ENCODE measurements at places on chromosomes 11 and 22.
A peak's percentile ranks its signal among the peaks of the same experiment; 100 is the strongest.

- no peak for DNase-seq
Observed at GRCh38 chr11:9203691-9204311, 61.3 kb downstream of the DENND5A start.

GRCh38 chr11:61290905-61291690 lies 4.0 kb downstream of the VWCE start:
- DNase-seq: no peak

- DNase-seq: peak; percentile 38
Observed at GRCh38 chr11:95154514-95154913, 64.9 kb downstream of the ENDOD1 start.

DNA sequence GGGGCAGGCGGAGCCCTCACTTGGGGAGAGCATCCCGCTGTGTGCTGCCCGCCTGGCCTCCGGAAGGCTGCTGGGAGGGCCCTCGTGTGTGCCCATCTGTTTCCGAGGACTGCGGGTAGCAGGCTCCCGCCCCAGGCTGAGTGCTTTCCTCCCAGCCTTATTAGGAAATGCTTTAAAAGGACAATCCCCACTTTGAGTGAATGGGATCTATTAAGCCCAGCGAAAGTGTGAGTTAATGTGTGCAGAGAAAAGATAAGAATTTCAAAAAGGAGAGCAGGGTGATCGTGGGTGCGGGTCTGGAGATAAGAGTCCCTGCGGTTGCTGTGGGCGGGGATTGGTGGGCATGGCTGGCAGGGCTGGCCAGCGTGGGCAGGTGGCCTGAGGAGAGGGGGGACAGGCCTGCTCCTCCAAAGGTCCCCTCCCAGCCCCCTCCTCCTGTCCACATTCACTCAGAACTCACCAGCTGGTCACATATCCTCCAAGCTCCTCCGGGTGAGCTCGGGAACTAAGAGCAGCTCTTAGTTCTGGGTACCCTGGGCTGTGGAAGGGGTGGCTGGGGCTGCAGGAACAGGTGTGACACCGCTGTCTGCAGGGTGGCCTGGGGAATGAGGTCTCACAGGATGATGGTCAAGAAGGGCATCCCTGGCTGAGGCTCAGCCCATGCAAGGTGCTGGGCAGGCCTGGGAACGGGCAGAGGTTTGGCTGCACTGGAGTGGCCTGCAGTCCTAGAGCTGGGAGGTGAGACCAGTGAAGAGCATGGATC lies 1260.3 kb downstream of the BRD1 start:
- DNase-seq: no peak

- DNase-seq: no peak
Observed at GRCh38 chr22:32572741-32573500, 98.3 kb downstream of the FBXO7 start.

DNA sequence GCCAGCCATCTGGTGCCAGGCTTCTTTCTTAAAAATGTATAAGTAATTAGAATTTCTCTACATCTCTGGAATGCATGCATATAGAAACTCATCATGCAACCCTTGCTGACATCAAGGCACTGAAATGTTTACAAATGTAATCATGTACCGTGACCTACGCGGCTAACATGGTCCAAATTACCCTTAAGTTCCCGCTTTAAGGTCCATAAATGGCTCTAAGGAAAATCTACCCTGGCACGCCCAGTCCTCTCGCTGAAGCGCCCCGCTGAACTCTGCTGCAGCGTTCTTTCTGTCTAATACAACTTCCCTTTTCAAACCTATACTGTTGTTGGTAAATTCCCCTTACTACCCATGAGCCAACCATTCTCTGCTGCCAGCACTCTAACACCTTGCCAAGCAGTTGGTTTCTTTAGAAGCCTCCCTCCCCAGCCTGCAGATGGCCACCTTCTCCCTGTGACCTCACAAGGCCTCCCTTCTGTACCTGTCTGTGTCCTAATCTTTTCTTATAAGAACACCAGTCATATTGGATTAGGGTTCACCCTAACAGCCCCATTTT lies 13.5 kb upstream of the HMOX1 start:
- DNase-seq: no peak

GRCh38 chr11:123547180-123547579 lies 107.2 kb downstream of the SCN3B start:
- no peak for DNase-seq

- DNase-seq: no peak
Observed at GRCh38 chr11:94768602-94769541, 716 bp downstream of the AMOTL1 start.

- DNase-seq: no peak
Observed at GRCh38 chr11:64058494-64058893, 22.8 kb downstream of the FLRT1 start.

DNA sequence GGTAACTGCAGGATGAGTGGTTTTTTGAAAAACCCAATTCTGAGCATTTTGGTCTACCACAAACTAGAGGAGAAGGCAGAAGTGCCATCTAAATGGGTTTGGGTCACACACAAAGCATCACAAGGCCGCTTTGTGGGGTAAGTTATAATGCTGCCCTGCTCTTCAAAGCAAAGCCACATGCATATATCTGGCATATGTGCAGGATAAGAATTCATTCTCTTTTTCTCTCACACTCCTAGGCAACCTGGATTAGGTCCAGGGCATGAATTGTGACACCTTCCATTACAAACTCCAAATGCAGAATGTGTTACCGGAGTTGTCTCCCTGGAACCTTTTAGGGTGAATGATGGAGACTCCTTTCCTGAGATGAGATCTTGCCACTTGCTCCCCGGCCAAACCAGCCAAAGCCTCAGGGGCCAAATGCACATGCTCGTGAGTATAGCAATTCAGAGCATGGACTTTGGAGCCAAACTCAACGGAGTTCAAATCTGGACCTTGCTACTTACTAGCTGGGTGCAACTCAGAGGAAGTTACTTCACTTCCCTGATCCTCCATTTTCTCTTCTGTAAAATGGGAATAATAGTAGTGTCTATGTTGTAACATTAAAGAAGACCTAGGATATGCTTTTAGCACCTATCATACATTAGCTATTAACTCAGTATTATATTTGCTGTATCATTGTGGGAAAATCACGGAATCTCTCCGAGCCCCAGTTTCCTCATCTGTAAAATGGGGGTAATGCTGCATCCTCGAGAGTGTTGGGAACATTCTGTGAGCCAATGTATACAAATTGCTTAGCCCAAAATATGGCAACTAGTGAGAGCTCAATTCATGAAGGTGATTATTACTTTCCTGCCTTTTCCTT lies 96.6 kb downstream of the COMMD9 start:
- DNase-seq: no peak

- DNase-seq: no peak
Observed at GRCh38 chr22:33240888-33241475, 182.8 kb upstream of the SYN3 start.

DNA sequence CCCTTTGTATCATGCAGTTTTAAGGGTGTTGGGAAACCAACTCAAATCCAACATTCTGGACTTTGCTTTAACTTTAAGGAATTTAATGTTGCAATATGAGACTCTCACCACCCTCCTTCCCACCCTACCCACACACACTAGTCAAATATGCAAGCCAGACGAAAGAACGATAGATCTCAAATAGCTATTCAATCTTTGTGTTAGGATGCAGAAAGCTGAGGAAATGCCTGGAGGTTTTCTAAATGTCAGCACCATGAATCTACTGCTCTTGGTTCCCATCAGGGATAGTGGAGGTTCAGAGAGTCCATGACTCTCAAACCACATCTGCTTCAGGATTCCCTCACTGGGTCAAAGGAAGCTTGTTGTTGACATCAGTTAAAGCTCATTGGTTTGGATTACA lies 33.7 kb downstream of the EXPH5 start:
- no peak for DNase-seq

DNA sequence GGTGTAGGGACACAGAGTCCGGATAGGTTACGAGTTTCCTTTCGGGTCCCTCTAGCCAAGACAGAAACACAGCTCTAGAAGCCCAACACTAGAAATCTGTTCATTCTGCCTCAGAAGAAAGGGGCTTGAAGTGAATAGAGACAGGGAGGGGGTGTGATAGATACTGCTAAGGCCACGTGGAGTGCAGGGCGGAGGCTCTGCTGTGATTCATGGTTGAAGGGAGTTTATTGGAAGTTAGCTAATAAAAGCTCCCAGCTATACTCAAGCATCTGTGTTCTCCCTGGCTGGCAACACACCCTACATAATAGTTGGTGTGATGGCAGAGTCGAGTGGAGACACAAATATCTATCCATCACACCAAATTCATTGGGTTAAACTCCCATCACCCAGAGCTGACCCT lies 337.4 kb downstream of the CADM1 start:
- no peak for DNase-seq

DNA sequence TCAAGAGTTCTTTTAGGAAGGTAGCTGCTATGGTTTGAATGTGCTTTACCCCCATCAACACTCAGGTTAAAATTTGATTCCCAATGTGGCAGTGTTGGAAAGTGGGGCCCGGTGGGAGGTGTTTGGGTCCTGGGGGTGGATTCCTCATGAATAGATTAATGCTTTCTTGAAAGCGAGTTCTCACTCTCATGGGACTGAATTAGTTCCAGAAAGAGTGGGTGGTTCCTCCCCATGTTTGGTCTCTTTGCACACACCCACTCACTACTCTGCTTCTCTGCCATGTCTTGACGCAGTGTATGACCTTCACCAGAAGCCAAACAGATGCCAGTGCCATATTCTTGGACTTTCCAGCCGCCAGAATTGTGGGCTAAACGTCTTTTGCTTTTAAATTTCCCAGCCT lies 394.4 kb downstream of the OPCML start:
- no peak for DNase-seq

GRCh38 chr11:103618528-103618927 lies 417.9 kb upstream of the DDI1 start:
- no peak for DNase-seq

DNA sequence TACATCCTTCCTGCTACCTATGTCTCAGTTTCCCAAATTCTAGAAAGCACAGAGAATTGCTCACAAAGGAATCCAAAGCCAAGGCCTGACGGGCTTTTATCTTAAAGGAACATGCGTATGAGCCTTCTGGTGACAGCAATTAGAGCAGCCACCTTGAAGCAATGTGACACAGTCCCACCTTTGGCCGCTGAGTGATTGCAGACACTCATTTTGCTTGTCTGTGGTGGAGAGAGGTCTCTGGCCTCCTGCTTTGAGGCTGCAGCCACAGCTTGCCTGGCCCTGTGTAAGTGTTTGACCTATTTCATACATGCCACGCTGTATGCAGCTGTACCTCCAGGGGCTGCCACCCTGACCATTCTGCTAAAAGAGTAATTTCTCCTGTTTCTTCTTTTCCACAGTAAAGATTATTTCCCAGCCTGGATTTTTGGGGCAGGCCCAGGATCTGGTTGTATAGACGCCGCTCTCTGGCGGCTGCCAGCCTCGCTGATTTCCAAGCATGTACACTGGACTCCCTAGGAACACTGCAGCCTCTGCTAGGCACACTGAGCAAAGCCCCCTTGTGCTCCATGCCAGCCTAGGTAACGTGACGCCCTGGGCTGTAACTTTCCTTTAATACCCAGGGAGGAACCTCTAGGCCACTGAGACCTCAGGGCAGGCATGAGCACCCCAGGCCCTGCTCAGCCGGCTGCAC lies 1.1 kb upstream of the TMA7B start:
- no peak for DNase-seq

DNA sequence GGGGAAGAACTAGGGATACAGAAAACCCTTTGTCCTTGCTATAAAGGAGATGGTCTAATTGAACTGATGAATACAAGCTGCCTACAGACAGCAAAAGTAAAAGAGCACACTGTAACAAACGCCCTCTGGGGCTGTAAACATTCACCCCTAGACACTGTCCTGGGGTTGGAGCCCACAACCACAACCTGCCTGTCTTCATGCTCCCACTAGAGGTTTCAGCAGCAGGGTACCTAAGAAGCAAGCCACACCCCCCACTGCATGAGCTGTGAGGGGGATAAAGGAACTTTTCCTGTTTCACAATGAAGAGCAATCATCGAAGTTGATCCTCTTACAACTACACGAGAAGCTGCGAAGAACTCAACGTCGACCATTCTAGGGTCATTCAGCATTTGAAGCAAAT lies 90.5 kb upstream of the LUZP2 start:
- DNase-seq: no peak

DNA sequence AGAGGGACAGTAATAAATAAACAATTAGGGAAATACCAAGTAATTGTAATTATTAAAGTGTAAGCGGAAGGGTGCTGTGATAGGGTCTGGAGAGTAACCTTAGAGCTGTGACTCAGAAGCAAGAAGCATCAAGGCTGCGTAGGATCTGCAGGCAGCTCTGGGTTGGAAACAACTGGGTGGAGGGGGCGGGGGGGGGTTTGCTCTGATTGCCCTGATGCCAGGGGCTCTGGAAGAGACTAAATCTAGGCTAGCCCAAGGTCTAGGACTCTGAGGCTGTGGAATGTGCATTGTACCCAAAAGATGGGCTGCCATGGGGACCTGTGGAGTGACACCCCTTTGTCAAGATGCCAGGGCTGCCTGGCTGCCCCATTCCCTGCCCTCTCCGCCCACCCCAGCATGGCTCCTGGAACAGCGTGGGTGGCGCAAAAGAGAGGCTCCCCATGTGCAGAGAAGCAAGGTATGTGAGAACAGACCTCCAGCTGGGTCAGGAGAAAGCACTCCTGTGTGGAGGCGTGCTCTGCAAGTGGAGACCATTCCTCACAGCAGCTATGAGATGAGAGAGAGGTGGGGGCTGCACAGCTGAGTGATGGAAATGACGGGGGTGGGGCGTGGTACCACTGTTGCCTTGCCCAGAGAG lies 101.1 kb upstream of the CRYBB3 start:
- no peak for DNase-seq

GRCh38 chr11:45885274-45885920 lies at the start of gene MAPK8IP1:
Gene MAPK8IP1, plus strand, starts transcription at chr11:45885651. Its CDS starts 170 bp downstream, at chr11:45885821.
- peak; percentile 12 for DNase-seq

GRCh38 chr22:32788904-32789624 lies 12.4 kb upstream of the TIMP3 start:
- DNase-seq: no peak

DNA sequence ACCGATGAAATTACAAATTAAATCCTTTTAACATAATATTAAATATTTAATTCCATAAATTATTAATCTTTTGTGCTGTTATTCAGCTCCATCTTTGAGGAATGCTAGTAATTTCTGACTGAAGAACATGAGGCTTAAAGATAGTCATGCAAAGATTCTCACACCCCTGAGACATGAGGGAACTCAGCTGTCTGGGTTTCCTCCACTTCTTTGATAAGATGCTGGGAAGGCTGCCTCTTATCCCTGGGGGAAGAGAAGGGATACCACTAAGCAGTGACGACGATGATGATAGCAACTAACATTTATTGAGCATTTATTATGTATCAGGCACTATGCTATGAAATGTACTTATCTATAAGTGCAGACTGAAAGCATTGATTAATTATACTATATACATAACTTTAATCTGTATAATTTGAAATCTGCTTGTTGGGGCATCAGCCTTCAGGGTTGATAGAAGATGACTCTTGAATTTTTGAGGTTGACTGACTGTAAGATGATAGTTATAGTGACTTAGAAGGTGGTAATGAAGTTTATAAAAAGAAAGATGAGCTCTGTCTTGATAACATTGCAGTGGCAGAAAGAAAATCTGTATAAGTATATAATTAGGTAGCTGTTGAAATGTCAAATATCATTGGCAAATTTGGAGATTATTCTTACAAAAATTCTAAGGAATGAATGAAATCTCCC lies 78.4 kb downstream of the SIK2 start:
- DNase-seq: no peak

GRCh38 chr11:43316451-43316850 lies 4.7 kb downstream of the API5 start:
- DNase-seq: no peak

- no peak for DNase-seq
Observed at GRCh38 chr22:31122196-31122531, 602 bp upstream of the INPP5J start.

Data from stimulated activated CD4-positive, alpha-beta T cell treated with anti-CD3 and anti-CD28 coated beads, Interleukin-12 subunit alpha, Interleukin-12 subunit beta, amount 100 ng/mL, for 48 hours (primary cell).